Mesothelial cell of epicardium (in vitro differentiated cells): ENCODE measurements at places on chromosomes 2 and 18.

DNA sequence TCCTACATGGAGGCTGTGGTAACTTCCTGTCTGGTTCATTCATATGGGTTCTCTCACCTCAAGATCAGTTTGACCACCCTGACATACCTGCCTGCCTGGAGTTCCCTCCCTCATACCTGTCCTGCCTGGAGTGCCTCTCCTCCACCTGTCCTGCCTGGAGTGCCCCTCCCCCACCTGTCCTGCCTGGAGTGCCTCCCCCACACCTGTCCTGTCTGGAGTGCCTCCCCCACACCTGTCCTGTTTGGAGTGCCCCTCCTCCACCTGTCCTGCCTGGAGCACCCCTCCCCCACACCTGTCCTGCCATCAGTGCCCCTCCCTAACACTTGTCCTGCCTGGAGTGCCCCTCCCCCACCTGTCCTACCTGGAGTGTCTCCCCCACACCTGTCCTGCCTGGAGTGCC, 461.9 kb downstream of the PTPRM start:
- DNase-seq, result no peak

GRCh38 chr2:15991231-15991630, 50.9 kb downstream of the MYCN start:
- DNase-seq, result no peak

- no peak for DNase-seq
These were observed 5.9 kb upstream of the CETN1 start for GRCh38 chr18:574149-574860.

DNA sequence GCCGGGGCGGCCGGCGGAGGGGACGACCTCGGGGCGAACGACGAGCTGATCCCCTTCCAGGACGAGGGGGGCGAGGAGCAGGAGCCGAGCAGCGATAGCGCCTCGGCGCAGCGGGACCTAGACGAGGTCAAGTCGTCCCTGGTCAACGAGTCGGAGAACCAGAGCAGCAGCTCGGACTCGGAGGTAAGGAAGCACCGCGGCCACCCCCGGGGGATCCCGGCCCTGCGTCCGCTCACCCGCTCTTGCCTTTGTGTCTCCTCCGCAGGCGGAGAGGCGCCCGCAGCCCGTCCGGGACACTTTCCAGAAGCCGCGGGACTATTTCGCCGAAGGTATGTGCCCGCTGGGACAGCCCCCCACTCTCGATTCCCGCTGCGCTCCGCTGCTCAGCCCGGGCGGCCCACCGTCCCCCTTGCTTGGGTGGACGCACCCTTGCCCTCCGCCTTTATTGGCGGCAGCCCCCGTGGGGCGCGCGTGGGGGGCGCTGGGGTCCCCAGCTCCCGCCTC, 611 bp downstream of the TCF7L1 start:
- peak; percentile 37 for DNase-seq

DNA sequence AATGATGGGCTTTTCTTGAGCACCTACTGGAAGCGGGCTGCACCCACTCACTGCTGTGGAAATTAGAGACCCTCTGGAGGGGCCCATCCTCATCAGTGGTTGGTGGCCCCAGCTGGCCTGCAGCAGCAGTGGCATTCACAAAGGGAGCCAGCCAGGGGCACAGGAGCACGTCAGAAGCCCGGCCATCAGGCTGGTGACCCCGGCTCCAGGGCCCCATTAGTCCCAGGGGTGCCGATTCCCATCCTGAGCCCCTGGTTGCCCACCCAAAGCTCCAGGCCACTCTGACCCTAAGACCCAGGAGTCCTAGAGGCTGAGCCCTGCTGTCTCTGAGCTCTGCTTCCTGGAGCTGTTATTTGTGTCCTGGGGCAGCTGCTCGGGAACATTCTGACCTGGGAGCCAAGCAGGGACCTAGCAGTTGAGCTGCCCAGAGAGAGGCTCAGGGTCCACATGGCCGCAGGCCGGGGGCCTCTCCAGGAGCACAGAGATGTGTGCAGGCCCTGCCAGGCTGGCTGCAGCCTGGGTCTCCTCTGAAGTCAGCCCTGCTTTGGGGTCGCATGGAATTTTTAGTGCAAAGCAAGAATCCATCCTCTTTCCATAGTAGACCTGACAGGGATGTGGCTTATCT, 207.2 kb downstream of the KLHL29 start:
- DNase-seq, result no peak

- DNase-seq, result no peak
These were observed 225.4 kb upstream of the ID2 start for GRCh38 chr2:8456151-8457091.

DNA sequence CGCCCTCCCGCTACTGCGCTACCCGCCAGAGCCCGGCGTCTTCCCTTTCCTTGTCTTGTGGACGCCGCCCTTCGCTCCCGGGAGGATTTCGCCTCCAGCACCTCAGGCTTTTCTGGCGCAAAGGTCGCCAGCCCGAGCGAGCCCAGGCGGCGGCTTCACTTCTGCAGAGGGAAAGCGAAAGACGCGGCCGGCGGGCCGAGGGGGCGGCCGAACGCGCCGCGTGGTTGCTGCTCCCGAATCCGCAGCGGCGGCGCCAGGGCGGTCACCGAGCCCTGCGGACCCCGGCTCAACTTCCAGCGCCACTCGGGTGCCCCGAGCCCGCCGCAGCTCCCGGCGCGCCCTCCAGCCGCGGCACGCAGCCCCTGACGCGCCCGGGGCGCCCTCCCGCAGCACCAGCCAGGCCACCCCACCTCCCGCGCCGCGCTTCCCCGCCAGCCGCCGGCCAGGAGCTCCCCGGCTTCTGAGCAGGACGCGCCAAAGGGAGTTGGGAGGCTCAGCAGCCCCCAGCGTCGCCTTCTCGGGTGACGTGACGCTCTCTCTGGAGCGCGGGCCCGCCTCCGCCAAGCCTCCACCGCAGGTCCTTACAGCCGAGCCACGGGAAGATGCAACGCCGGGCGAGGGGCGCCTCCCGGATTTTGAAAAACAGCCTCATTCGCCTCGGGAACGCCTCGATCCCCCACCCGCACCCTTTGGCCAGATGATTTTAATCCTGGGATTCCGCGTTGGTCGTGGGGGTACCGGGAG, 84.9 kb upstream of the EPB41L3 start:
- DNase-seq, result peak; percentile 25

DNA sequence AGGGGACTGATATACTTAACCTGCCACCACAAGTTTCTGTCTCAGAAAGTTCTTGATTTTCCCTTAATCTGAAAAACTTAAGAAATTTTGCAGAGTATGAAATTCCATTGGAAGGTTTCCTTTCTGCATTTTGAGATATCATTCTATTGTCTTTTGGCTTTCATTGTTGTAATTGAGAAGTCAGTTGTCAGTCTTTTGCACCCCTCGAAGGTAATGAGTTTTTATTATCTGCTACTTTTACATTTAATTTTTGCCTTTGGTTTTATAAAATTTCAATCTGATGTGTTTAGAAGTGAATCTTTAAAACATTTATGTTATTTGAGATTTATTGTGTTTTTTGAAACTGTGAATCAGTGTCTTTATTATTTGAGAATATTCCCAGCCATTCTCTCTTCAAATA, 4.8 kb upstream of the IL36A start:
- DNase-seq, result no peak

- DNase-seq, result peak; percentile 25
These were observed 14.8 kb upstream of the PSD4 start for GRCh38 chr2:113158884-113159553.

- DNase-seq, result no peak
These were observed 60.0 kb downstream of the SLC16A14 start for GRCh38 chr2:230008708-230009066.

DNA sequence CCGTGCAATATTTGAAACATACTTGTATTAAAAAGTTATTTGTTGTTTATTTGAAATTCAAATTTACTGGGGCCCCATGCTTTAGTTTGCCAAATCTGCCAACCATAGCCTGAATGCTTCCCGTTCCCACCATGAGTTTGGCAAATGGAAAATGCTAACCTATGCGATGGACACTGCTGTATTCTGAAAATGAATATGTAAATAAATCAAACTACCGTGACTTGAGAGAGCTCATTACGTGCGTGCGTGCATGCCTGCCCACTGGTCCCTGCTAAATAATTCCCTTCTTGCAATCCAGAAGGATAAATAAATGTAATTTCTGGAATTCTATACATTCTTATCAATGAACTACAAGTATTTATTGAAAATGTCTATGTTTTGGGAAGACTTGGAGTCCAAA, 3.2 kb downstream of the BOD1L2 start:
- no peak for DNase-seq

- no peak for DNase-seq
These were observed 255.5 kb downstream of the CDH2 start for GRCh38 chr18:27921392-27921791.

DNA sequence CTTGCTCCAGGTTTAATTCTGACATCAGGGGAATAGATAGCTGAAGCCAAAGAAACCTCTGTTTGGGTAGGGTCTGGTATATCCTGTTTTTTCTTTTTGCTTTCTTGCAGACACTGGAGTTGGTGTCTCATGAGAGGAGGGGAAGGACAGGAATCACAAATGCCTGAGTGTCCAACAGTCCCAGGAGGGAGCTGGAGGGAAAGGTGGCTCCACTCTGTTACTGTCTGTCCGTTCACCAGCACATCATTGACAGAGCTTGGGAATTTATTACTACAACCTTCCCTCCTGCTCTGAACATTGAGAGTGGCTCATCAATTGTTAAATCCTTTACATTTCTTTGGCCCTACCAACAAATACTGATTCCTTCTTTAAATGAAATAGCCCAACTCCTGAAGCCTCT, 152.3 kb upstream of the NOSTRIN start:
- DNase-seq, result no peak

DNA sequence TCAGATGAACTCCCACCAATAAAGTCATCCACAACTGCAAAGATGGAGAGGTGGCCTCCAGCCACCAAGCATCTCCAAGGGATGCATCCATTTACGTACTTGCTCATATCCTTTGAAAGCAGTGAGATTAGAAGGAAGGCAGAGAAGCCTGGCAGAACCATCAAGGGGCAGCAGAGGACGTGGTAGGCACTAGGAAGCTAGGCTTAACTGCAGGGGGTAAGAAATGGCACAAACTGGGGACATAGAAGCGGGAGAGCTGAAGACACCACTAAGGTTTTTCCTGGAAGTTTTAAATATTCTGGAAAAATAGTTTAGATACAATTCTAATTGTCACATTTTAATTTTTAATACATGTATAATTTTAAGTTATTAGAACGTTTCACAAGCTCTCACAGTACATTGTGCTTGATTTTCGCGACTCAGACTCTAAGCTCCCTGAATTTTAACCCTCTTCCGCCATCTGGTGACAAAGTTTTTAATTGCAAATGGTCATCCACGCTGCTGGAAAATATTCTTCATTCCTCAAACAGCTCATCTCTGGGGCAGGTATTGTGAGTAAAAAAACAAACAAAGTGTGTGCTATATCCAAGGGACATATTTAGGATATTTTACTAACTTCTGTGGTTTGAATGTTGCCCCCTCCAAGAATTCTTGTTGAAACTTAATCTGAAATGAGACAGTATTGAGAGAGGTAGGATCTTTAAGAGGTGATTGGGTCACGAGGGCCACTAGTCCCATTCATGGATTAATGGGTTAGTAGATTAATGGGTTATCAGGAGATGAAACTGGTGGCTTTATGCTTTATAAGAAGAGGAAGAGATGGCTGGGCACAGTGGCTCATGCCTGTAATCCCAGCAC, 1.6 kb upstream of the PSTPIP2 start:
- DNase-seq, result no peak

DNA sequence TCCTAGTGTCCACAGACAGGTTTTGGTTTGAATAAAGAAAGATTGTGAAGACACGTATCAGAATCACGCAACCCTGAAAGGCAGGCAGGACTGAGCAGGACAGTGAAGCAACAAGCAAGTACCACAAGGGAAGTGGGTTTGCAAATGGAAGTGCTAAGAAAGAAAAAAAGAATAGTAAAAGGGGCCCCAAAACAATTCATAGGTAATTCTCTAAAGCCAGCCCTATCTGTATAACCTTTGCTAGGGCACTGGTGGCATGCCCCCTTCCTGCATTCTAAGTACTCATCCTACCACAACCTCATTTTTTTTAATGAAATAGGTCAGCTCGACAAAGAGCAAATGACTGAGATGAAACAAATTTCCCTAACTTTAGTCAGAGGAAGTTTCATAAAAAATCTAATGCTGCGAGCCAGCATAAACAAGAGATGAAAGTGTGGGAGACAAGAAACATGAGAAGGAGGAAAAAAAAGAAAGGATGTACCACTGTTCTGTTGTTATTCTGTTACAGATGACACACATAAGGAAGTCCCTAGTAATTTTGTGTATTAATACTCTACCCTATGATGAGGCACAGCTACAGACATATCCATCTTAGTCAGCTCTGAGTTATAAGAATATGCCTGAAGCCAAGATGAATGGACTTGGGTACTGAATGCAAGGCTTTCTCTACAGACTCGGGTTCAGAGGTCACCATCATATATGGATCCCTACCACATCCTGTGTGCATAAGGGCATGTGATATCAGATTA, 32.2 kb downstream of the IKZF2 start:
- no peak for DNase-seq

- DNase-seq, result no peak
These were observed 113.4 kb upstream of the AQP4 start for GRCh38 chr18:26978812-26979341.
